ENCODE measurements at places on chromosomes 12 and 14.

DNA sequence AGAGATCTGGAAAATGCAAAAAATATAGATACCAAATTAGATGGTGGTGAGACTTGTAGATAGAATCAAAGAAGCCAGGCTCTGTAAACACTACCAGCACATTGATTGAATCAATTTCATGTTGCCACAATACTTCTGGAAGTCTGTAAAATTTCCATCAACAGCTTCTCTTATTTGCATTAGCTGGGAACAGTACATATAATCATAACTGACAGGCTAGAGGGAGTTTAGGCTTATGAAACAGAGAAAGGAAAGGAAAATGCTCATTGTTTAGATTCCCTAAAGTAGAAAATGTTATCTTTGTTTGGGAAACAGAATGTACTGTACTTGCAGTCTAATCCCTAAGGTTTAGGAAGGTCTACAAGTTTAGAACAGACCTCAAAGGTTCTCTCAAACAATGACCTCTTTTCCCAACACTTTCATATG lies 335.2 kb downstream of the CEP128 start:
- ATAC-seq, result no peak

DNA sequence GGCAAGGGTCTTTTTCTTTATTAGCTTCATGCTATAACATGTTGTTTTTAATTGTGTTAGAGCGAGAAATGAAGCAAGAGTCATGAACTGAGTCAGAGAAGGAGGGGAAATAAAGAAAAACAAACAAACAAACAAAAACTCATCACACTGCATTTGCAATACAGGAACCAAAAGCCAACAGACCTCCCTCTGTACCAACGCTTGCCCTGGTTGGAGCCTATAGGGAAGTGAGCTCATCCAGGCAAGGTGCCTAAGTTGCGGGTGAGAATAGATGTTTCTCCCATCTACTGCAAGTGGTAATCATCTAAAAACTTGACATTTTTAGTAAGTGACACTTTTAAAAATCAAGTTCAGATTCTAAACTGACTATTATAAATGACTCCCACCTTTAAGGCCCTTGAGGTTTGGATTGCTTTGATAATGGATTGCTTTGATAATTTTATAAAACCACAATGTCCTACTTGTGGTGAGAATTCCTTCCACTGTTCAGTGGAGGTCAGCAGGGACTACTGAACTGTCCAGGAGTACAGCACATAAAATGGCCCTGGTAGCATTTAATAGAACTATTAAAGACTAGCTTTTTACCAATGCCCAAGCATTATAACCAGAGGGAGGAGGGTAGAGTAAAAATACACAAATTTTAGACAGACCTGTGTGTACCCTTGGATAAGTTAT lies 31.3 kb downstream of the SLC38A1 start:
- ATAC-seq, result no peak

GRCh38 chr12:79023261-79023660 lies 158.7 kb downstream of the SYT1 start:
- ATAC-seq, result no peak

DNA sequence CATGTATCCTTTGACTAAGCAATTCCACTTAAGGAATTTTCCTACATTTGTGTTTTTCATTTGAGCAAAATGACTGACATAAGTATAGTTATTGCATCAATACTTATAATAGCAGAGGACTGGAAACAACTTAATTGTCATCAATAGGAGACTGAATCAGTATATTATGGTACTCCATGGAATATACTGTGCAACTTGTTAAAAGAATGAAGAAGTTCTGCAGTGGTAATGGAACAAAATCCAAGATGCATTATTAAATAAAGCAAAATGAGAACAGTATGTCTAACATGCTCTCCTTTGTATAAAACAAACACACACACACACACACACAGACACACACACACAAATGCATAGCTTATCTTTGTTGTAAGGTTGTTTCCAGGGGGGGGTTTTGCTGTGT lies 303.1 kb downstream of the RAD51B start:
- ATAC-seq, result no peak

- ATAC-seq, result no peak
Measured at GRCh38 chr12:94659346-94659930, 9.1 kb upstream of the TMCC3 start.

DNA sequence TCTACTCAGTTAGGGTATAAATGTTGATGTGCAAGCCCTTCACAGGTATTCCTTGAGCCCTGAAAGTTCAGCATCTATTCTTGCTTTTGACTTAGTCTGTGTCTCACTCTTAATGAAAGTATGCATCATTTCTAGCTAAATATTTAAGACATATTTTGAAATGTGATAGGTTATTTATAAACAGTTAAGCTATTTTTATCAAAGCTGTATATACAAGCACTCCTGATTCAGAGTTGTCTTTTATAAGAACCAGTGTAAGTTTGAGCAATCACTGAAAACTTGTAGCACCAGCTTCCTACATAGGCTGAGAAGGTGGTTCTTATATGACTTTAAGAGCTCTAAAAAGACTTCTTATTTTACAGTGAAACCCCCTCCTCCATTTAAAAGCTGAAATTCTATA lies 98.6 kb downstream of the MYF5 start:
- ATAC-seq, result no peak

GRCh38 chr14:70144046-70144445 lies 44.7 kb downstream of the SLC8A3 start:
- ATAC-seq, result no peak

DNA sequence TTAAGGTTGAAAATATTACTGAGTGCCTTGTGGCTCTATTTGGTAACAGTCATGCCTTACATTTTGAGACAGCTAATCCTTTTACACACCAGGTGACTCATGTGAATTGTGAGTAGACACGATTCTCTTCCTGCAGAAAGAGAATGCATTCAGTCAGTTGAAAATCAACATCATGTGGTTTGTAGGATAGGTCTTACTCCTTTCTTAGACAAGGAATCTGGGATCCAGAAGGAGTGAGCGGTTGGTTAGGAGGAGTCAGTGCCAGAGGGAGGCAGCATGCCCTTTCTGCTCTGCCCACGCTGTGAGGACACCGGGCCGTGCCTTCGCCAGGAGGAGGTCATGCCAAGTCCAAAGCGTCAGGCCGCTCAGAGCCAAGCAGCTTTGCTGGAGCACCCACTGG lies 47.6 kb downstream of the TRAF3 start:
- peak; percentile 20 for ATAC-seq

GRCh38 chr14:91947475-91948184 lies at the start of gene FBLN5:
FBLN5 (minus strand) TSS chr14:91947694; CDS start chr14:91947229, 465 bp downstream.
- peak; percentile 70 for ATAC-seq

DNA sequence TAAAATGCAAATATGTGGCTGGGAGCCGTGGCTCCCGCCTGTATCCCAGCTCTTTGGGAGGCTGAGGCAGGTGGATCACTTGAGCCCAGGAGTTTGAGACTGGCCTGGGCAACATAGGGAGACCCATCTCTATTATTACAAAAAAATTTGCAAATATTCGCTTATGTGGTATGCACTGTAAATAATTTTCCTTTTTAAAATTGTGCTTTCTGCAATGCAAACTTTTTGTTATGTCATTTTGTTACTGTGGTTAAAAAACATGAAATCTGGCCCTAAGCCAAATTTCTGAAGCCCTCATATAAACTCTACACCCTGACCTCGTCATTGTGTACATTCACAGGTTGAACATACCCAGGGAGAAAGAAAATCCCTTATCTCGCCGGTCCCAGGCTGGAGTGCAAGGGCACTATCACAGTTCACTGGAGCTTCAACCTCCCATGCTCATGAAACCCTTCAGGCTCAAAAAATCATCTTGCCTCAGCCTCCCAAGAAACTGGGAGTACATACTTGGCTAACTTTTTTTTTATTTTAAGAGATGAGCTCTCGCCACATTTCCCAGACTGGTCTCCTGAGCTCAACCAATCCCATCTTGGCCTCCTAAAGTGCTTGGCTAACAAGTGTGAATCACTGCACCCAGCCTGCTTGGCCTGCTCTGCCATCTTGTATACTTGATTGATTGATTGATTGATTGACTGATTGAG lies 24.7 kb downstream of the TRAPPC6B start:
- no peak for ATAC-seq

GRCh38 chr14:42378880-42379279 lies 772.2 kb downstream of the LRFN5 start:
- ATAC-seq, result no peak

DNA sequence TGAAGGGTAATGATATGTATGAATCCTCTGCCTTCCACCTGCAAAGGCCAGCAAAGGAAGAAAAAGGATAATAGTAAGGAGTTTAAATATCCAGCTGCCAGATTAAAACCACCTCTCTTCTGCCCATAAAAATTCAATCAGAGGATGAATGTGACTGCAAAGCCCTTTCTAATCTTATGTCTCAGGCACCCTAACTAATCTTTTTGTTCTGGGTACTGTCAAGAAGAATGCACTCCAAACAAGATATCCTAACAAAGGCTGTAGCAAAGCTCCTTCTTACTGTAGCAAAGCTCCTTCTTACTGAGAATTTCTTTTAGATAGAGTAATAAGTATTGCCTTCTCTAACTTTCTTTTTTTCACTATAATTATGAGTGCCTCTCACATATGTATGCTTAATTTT lies 91.8 kb downstream of the ST8SIA1 start:
- no peak for ATAC-seq

DNA sequence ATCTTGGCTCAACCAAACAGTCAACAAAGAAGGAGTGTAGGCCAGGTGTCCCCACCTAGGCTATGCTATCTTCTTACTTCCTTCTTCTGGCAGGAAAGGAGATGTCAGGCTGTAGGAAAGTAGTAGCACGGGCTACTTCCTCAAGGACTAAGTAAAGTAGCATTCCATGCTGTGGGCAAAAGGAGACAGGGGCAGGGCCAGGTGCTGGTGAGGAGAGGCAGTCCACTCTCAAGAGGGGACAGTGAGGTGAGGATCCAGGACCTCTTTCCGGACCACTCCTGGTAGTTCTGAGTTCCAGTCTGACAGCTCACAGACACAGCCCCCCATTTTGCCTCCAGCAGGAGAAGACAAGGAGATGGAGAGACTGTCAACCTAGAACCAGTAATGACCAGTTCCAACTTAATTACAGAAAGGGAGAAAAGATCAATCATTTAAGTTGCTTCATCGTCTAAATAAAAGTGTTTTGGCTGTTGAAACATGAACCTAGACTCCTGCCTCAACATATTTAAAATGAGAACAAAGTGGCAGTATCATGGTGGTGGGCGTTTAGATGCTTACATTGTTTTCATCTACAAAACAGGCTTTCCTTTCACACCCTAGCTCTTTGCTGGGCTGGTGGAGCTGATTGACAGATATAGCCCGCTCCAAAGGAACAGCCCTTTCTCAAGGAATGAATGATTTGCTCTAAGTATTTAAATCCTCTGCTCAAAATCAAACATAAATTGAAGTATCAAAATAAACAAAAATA lies 5.1 kb upstream of the SSTR1 start:
- no peak for ATAC-seq

DNA sequence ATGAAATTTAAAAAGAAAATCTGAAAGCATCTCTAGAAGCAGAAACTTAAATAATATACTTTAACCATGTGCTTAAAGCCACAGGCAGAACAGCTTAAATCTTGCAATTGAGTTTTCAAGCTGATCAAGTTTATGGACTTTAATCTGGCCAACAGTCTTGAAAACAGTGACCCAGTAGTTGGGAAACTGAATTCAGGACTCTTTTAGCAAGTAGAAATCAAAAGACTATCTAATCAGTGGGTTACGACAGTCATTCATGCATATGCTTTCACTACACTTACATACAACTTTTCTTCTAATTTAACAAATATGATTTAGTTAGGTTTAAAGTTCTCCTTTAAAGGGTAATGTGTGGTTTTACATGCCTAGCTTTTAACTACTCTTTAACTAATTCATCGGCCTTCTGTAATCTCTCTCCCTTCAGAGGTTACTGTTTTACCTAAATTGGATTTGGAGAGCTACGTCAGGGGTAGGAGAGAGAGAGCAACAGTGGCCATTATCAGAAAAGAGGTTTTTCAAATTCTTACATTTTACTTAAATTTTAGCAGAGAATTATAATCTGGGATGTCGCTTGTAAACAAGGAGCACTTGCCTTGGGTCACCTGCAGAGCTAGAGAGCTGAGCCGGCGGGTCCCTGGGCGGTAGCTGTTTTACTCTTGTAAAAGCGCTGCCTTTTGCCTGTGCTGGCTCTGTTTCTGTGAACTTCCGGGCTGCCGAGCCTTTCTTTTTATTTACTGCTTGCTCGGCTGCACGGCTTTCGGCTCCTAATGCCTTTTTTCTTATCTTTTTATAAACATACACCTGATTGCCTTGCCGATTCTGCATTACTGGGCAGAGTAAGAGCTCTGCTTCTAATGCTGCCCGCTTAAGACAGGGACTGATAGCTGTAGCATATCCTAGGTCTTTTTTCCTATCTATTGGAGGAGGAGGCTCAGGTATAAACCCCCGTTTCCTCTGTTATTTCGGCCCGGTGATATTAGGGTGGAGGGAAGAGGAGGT lies 17.4 kb upstream of the LYZ start:
- peak; percentile 84 for ATAC-seq

DNA sequence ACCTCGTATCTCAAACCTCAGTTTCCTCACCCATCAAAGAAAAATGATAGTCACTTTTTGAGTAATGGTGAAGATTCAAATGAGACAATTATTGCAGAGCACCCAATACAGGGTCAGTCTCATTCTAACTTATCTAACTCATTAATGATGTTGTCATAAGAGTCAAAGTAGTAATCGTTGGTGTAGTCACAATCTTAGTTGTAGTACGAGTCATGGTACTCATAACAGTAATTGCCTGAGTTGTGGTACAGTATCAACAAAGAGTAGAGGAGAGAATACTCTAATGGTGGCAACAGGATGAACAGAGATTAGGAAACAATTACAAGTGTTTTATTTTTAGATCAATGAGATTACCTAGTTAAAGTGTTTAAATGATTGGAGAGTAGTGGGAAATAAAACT lies 93.6 kb upstream of the TMTC2 start:
- peak; percentile 48 for ATAC-seq

GRCh38 chr12:28114488-28114887 lies 75.8 kb upstream of the CCDC91 start:
- no peak for ATAC-seq

DNA sequence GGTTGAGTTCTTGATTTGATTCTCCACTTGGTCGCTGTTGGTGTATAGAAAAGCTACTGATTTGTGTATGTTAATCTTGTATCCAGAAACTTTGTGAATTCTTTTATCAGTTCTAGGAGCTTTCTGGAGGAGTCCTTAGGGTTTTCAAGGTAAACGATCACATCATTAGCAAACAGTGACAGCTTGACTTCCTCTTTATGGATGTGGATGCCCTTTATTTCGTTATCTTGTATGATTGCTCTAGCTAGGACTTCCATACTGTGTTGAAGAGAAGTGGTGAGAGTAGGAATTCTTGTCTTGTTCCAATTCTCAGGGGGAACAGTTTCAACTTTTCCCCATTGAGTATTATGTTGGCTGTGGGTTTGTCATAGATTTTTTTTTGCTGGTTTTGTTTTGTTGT lies 12.4 kb downstream of the MTRFR start:
- ATAC-seq, result no peak
